Neuronal stem cell (in vitro differentiated cells): ENCODE measurements at places on chromosomes 3 and 15.

DNA sequence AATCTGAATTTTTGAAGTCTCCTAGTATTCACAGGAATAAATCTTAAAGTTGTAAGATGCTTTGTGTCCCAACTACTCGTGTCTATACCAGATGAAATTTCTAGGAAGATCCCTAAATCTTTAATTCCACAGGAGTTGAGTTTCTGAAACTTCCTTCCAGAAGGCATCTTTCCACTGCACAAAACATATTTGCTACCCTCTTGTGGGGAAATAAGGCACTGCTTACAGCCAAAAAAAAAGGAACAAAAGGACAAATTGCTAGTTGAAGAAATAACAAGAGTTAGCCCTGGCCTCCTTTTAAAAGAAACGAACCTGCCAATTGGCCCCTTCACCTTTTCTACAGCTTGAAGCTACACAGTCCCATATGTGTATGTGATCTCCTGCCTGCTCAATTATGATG, 54.0 kb downstream of the TAFA4 start:
- no peaks in the 10 kb centered on the region for H3K4me1 ChIP-seq

DNA sequence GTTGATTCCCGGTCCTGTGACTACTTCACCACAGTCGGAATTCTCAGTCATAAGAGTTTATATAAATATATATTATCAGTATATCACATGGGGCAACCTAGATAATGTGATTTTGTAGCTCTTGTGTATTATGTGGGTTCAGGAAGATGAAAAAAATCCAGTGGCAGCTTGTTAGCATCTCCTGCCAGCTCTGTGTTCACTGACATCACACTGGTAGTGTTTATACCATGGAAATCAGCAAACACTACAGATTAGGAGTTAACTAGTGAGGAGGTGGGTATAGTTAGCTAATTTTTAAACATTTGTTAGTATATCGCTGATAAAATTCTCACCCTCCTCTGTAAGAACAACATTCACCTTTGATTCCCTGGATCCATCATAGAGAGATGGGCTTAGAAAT, 44.5 kb upstream of the KCNMB2 start:
- no peak for DNase-seq
- no peaks in the 10 kb centered on the region for H3K4me1 ChIP-seq
- H3K4me3 ChIP-seq, result no peak overlapping the region
- H3K27ac ChIP-seq, result no peak overlapping the region

DNA sequence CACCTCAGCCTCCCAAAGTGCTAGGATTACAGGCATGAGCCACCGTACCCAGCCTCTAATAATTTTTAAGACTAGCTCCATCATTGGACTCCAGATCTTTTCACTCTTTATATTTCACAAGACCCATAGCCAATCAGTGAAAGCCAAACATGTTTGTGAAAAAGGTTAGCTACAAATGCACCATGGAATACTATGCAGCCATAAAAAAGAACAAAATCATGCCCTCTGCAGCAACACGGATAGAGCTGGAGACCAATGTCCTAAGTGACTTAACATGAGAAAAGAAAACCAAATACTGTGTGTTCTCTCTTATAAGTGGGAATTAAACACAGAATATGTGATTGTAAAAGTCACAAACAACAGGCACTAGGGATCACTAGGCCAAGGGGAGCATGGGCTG, 3.2 kb downstream of the SCAPER start:
- H3K36me3 ChIP-seq, result no peaks in the 10 kb centered on the region
- peaks cover 5% of the 10 kb centered on the region for H3K4me1 ChIP-seq
- H3K4me3 ChIP-seq, result no peak overlapping the region
- DNase-seq, result no peak
- no peak overlapping the region for H3K27ac ChIP-seq
- no peaks in the 10 kb centered on the region for H3K27me3 ChIP-seq

DNA sequence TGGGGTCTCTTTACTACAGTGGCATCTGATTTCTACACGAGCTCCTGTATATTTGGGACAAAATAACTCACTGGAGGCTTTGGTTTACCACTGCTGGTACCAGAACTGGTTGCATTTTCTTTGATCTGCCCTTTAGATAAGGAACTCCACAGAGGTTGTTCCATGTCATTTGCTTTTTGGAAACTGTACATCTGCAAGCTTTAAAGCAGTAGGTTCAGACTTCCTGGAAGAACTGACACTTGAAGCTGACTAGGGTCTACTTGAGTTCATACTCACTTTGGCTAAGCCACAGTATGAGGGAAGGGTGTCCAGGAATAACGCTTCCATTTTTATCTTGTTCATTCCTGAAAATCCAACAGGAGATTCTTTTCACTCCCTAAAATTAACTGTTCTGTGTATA, 86.4 kb downstream of the WWTR1 start:
- no peak overlapping the region for H3K4me3 ChIP-seq
- H3K4me1 ChIP-seq, result peaks cover 10% of the 10 kb centered on the region
- DNase-seq, result no peak
- H3K27ac ChIP-seq, result no peak overlapping the region

GRCh38 chr3:166104938-166105337, 267.7 kb upstream of the BCHE start:
- no peaks in the 10 kb centered on the region for H3K36me3 ChIP-seq
- H3K27ac ChIP-seq, result no peak overlapping the region
- no peaks in the 10 kb centered on the region for H3K27me3 ChIP-seq

DNA sequence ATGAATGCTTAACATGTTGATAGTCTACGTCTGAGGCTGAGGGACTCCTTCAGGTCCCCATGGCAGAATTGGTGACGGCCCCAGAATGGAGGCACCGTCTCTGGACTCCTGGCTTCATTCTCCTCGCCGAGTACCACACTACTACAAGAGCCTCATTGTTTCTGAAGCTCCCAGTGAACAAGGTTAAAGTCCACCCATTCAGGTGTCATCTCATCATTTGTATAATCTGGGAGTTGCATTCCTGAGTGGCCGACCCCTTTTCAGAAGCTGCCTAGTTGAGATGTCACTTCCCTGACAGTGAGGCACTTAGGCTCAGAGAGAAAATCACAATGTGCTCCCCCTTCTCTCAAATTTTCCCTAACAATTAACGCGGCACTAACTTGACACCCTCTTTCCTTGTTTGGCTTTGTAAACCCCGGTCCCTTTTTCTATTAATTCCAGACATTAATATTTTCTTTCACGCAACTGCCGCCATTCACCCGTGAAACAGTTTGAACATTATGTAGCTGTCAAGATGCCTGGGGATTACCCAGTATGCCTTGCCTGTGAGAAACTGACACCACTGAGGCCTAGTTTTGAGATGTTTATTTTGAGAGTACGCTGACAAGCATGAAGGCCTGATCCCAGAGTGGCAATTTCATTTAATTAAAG, 105.6 kb downstream of the MCTP2 start:
- H3K4me1 ChIP-seq, result peaks cover 26% of the 10 kb centered on the region
- DNase-seq, result no peak
- no peaks in the 10 kb centered on the region for H3K36me3 ChIP-seq
- no peak overlapping the region for H3K27ac ChIP-seq

GRCh38 chr3:170064108-170064507, 26.3 kb downstream of the GPR160 start:
- H3K4me1 ChIP-seq, result no peaks in the 10 kb centered on the region
- H3K27ac ChIP-seq, result no peak overlapping the region
- DNase-seq, result no peak

- no peaks in the 10 kb centered on the region for H3K27me3 ChIP-seq
- no peak for DNase-seq
- no peaks in the 10 kb centered on the region for H3K4me1 ChIP-seq
- no peak overlapping the region for H3K4me3 ChIP-seq
- no peaks in the 10 kb centered on the region for H3K36me3 ChIP-seq
Observed at GRCh38 chr3:140004271-140004670, 69.3 kb downstream of the CLSTN2 start.

DNA sequence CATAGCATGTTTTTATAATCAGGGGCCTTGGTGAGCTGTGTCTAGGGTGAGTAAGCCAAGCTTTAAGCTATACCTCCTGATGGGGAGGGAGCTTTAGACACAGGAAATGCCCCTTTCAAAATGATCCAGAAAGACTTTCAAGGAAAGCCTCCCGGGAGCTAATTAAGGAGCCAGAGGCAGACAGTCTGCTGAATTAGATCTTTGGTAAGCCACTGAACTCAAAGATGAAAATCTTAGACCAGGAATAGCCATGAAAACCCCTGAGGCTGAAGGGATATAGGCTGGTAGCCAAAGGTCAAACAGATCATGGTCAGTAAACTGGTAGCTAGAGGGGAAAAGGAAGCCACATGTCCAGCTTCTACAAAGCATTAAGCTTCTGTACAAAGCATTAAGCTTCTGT, 42.7 kb upstream of the GAP43 start:
- H3K4me1 ChIP-seq, result peaks cover 5% of the 10 kb centered on the region
- H3K27ac ChIP-seq, result peak overlapping the region; percentile 60
- no peaks in the 10 kb centered on the region for H3K36me3 ChIP-seq
- no peak for DNase-seq

DNA sequence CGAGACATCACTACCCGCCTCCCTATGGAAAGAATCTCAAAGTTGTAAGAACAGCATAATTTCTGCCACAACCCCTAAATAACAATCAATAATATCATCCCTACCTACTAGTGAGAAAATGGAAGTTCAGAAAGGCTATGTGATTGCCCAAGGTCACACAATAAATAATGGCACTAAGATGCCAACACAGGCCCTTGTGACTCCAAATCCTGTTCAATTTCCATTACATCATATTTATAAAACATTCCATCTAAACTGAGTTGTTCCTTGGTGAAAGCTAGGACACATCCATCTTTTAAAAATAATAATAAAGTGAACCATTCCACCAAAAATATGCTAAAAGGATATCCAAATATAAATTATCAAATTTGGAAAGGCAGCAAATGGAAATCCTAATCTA, 144.6 kb downstream of the MAGI1 start:
- no peaks in the 10 kb centered on the region for H3K27me3 ChIP-seq
- no peak overlapping the region for H3K4me3 ChIP-seq
- H3K4me1 ChIP-seq, result peaks cover under 1% of the 10 kb centered on the region
- H3K27ac ChIP-seq, result no peak overlapping the region
- no peak for DNase-seq

DNA sequence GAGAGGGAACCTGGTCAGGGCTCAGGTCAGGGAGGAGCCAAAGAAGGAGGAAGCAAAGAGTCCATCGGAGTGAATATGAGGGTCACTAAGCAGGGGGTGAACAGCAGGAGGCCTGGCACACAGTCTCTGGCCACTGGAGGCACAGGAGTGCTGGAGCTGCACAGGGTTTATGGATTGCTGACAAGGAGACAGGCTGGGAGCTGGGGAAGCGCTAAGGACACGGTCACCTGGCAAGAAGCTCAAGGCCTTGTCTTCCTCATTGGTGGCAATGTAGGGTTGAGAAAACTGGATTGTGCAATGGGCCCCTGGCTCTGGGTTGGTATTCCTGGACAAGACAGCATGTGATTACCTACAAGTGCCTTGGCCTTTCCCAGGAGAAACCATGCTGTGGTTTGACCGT, 5.8 kb upstream of the CAMP start:
- no peaks in the 10 kb centered on the region for H3K36me3 ChIP-seq
- H3K27ac ChIP-seq, result no peak overlapping the region
- H3K27me3 ChIP-seq, result peaks cover 16% of the 10 kb centered on the region
- no peak for DNase-seq
- H3K4me1 ChIP-seq, result peaks cover 3% of the 10 kb centered on the region

GRCh38 chr15:69666441-69666882, 213.8 kb downstream of the RPLP1 start:
- no peak overlapping the region for H3K27ac ChIP-seq
- no peaks in the 10 kb centered on the region for H3K27me3 ChIP-seq
- no peak overlapping the region for H3K4me3 ChIP-seq
- no peaks in the 10 kb centered on the region for H3K4me1 ChIP-seq
- no peaks in the 10 kb centered on the region for H3K36me3 ChIP-seq

- H3K4me1 ChIP-seq, result no peaks in the 10 kb centered on the region
- H3K4me3 ChIP-seq, result no peak overlapping the region
- H3K36me3 ChIP-seq, result no peaks in the 10 kb centered on the region
- H3K27me3 ChIP-seq, result no peaks in the 10 kb centered on the region
Observed at GRCh38 chr3:79245284-79246138, 522.3 kb downstream of the ROBO1 start.

DNA sequence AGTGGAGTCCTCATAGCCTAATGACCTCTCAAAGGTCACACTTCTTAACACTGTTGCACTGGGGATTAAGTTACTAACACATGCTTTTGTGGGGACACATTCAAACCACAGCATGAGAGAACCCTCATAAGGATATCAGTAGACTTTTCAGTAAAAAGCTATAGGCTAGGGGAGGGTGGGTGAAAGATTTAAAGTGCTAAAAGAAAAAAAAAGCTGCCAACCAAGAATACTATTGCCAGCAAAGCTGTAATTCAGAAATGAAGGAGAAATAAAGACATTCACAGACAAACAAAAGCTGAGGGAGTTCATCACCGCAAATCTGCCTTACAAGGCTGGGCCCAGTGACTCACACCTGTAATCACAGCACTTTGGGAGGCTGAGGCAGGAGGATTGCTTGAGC, 50.4 kb upstream of the PRSS50 start:
- H3K4me1 ChIP-seq, result no peaks in the 10 kb centered on the region
- no peak for DNase-seq
- H3K4me3 ChIP-seq, result no peak overlapping the region
- H3K27ac ChIP-seq, result no peak overlapping the region

GRCh38 chr15:91142106-91142744, 42.2 kb downstream of the SV2B start:
- no peak overlapping the region for H3K4me3 ChIP-seq
- no peak overlapping the region for H3K27ac ChIP-seq
- no peaks in the 10 kb centered on the region for H3K4me1 ChIP-seq
- no peaks in the 10 kb centered on the region for H3K36me3 ChIP-seq

- no peaks in the 10 kb centered on the region for H3K36me3 ChIP-seq
- H3K4me3 ChIP-seq, result no peak overlapping the region
- H3K4me1 ChIP-seq, result peaks cover 35% of the 10 kb centered on the region
- H3K27ac ChIP-seq, result peak overlapping the region; percentile 95
Observed at GRCh38 chr3:9316881-9317361, 45.9 kb upstream of the THUMPD3 start.

GRCh38 chr3:8987645-8988383, 24.5 kb upstream of the RAD18 start:
- peak; percentile 65 for DNase-seq
- peaks cover 5% of the 10 kb centered on the region for H3K4me1 ChIP-seq
- H3K36me3 ChIP-seq, result peaks cover 64% of the 10 kb centered on the region
- no peak overlapping the region for H3K4me3 ChIP-seq

DNA sequence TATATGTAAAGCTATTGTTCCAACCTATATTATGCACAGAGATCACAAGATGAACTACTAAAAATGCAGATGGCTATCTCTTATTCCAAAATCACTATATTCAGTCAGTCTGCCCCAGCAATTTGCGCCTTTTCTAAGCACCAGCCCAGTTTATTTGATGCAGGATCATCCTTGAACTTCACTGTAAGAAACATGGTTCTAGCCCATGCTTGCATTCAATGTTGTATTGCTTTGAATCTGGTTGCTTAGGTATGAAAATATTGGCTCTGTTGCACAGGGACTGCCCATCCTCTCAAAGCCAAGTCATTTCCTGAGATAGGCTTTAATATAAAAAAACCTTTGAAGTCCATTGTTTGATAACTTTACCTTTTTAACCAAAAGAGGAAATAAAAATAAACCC, 170.5 kb upstream of the LRIG1 start:
- no peak overlapping the region for H3K4me3 ChIP-seq
- no peak for DNase-seq
- H3K27me3 ChIP-seq, result no peaks in the 10 kb centered on the region
- no peaks in the 10 kb centered on the region for H3K36me3 ChIP-seq
